Central memory CD8-positive, alpha-beta T cell (primary cell): ENCODE measurements at places on chromosomes 1 and 21.

- no peak for DNase-seq
Observed at GRCh38 chr1:24850328-24850920, 79.7 kb downstream of the RUNX3 start.

GRCh38 chr1:62924983-62925790 is 141.3 kb downstream of the ATG4C start:
- no peak for DNase-seq

- no peak for DNase-seq
Observed at GRCh38 chr1:206503591-206504362, 3.6 kb upstream of the RASSF5 start.

- no peak for DNase-seq
Observed at GRCh38 chr1:85091671-85092280, 43.5 kb upstream of the MCOLN3 start.

DNA sequence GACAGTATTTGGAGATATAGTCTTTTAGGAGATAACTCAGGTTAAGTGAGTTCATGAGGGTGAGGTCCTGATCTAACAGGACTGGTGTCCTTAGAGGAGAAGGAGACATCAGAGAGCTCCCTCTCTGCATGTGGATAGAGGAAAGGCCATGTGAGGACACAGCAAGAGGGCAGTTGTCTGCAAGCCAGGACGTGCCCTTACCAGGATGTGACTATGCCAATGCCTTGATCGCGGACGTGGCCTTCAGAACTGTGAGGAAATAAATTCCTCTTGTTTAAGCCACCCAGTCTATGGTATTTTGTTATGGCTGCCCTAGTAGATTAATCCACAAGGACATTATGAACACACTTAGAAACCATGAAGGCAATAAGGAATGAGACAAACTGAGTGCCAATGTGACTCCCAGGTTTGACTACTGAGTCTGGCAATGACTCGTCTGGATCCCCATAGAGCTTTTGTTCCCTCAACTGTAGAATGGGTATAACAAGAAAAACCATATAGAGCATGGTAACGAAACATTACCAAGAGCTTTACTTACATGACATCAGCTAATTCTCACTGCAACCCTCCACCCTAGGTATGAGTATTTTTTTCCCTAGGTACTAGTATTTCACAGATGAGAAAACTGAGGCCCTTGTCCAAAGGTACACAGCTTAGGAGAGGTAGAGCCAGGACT is 6.5 kb downstream of the URB1 start:
- no peak for DNase-seq

DNA sequence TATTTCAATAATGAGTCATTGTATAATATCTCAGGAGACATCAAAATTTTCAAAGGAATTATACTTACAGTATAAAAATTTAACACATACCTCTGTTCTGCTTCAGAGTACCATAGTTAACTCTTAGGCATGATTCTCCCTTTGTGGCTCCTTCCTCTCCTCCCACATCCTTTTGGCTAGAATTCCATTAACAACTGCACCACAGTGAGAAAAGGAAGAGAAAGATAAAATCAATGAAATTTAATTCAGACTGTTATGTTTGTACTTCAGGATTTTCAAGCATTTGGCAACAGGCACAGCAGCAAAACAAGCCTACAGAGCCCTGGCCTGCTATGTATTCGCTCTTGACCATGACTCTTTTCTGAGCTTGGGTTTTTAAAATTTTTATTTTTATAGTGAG is 57.2 kb upstream of the SGIP1 start:
- DNase-seq: no peak

DNA sequence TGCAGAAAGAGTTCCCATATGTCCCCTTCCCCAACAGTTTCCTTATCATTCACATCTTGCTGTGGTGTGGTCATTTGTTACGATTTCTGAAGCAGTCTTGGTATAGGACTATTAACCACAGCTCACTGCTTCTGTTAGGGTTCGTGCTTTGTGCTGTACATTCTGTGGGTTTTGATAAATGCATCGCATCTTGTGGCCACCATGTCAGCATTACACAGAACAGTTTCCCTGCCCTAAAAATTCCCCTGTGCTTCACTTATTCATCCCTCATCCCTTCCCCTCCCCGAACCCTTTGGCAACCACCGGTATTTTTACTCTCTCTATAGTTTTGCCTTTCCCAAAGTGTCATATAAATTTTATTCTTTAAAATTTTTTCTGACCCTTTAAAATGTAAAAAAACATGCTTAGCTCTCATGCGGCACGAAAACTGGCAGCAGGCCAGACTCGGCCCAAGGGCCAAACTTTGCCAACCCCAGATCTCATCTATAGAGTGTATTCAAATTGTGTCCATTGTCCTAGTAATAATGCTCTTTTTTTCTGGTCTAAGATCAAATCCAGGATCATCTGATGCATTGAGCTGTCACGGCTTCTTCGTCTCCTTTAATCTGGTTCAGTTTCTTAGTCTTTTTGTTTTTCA is 78.2 kb downstream of the SIM2 start:
- DNase-seq: no peak

GRCh38 chr1:116558140-116558549 is 12.7 kb downstream of the CD58 start:
- no peak for DNase-seq

DNA sequence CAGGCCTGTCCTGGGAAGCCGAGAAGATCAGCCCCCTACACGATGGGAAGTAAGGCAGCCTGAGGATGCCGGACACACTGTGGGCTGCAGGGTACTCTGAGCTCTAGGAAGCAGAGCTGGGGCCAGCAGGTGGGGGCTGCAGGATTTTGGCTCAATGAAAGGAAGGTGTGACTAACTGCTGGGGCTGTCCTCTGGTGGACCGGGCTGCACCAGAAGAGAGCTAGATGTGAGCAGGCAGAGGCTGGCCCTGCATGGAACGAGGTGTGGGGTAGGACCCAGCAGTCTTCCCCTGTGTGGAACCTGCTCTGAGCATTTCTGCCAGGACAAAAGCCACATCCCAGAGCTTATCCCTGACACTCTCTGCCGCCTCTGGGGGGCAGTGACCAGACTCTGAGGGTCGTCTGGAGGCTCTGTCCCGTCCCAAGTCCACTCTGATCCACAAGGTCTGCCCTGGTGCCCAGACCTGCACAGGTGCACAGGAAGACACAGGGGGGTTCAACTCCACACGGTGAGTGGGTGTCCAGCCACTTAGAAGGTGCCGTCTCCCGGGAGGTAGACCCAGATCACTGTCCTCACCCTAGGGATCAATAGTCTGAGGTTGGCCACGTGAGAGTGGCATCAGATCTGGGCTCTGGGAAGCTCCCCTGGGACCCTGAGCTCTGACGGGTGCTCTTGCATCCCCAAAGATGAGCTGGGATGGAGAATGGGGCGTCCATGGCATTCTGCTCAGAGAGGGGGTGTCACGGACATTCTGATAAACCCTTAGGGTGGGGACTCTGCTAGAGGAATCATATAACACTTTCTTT is 187.6 kb upstream of the VAMP3 start:
- DNase-seq: no peak

DNA sequence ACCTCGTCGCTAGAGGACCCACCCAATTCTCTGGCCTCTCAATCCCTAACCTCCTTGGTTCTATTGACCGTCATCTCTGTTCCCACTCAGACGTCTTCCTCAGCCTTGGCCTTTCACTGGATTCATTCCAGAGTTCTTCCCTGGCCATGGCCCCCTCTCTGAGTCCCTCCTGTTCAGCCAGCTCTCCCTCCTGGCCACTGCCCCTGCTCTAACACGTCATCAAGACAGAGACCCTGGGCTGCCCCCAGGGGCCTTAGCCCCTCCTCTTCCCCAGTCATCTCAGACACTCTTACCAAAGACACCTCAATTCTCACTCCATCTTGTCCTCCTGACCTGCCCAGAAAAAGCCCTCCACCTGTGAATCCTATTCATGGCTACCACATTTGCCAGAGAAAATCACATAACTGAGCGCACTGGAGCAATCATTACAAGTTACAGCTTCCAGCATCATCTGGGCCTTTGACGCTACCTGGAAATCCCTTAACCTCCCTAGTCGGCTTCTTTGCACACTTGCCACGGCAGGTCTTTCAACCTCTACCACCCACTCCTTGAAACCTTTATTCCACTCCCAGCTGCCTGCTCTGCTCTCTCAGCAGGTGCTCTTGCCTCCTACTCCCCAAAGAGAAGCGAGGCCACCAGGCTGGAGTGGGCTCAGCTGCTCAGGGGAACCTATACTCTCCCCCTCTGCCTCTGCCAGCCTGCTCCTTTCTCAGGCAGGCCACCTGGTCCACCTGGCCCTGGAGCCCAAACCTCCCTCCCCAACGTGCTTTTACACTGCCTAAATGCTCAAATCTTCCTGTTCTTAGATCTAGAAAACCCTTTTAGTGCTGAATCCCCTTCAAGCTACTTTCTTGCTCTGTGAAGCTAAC is 14.0 kb downstream of the DCST2 start:
- no peak for DNase-seq

- DNase-seq: no peak
Observed at GRCh38 chr1:212613440-212614335, 5.1 kb downstream of the ATF3 start.

- DNase-seq: no peak
Observed at GRCh38 chr1:184747089-184747955, 7.3 kb downstream of the EDEM3 start.

GRCh38 chr1:176122282-176122681 is 84.8 kb downstream of the COP1 start:
- no peak for DNase-seq

DNA sequence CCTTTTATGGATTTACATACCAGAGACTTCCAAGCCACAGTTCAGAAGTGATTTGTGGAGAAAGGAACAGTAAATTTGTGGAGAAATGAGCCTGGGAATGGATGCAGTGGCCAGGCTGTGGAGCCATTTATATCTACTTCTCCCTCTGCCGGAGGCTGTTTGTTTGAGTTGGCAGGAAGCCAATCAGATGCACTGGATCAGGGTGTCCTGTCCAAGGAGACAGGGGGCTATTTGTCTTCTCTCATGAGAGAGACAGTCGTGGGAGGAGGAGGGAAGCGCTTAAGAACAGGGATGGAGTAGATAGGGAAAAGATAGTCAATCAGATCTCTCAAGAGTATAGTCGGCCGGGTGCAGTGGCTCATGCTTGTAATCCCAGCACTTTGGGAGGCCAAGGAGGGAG is 2.8 kb upstream of the HAPLN2 start:
- no peak for DNase-seq

DNA sequence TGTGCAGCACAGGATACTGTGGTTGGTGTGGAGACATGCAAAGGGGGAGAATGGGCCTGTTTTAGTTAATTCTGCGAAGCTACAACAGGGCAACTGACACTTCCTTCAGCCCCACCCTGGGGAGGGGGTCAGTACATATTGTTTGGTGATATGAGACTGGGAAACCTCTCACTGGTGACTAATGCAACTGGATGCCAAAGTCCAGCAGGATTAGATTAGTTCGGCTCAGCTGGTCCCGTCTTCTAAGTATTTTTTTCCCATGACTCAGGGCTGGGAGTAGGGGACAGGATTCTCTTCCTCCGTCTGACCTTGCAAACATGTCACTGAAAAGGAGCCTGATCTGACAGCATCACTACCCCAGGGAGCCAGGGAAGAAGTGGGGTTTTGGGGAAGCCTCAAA is 43.0 kb downstream of the PLXNA2 start:
- DNase-seq: no peak

DNA sequence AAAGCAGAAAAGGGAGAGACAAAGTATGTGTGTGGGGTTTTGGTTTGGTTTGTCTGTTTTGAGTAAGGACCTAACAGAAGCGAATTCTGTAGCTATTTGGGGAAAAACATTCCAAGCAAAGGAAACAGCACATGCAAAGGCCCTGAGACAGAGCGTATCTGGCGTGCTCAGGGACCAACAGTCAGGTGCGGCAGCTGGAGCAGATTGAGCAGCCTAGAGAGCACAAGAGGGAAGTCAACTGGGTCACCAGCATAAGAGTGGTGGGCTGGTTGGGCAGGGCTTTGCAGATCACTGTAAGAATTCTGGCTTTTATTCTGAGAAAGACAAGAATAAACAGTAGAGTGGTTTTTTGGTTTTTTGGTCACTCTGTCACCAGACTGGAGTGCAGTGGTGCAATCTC is 11.8 kb downstream of the TGFBR3 start:
- DNase-seq: no peak

DNA sequence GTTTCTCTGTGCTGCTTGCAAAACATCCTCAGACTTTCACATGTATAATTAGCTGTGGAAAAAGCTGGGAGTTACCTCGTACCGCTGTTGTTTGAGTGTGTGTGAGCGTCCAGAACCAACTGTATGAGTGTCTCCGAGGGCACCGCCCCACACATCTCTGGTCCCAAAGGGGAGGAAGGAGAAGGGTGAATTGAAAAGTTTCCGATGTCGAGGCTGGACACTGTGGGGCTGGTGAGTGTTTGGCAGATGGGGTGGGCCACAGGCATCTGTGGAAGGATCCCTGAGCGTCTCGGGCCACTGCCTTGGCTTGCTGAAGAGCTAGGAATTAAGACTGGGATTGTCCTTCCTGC is 1.2 kb downstream of the ATP2B4 start:
- no peak for DNase-seq

DNA sequence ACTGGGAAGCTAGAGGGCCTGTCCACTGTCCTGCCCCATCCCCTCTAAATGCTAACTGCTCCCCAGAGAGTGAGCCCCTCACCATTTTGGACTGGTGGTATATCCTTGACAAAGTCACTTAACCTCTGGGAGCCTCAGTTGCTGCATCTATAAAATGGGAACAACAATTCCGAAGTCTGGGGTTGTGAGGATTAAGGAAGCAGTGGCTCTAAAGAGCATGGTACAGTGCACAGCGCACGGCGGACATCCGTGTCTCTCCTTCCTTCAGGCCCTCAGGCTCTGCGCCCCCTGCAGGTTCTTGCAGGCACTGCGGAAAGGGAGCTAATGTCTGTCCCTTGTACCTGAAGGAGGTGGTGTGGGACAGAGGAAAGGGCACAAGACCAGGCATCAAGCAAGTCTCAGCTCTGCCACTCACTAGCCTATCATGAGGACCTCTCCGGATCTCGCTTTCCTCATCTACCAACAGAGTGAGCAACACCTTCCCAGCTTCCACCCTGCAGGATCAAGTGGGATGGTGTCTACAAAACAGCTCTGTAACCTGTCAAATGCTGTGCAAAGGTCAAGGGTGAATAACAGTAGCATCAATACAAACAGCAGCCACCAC is 20.1 kb downstream of the ECE1 start:
- DNase-seq: peak; percentile 73

GRCh38 chr21:29230551-29231261 is 68.0 kb upstream of the BACH1 start:
- no peak for DNase-seq

DNA sequence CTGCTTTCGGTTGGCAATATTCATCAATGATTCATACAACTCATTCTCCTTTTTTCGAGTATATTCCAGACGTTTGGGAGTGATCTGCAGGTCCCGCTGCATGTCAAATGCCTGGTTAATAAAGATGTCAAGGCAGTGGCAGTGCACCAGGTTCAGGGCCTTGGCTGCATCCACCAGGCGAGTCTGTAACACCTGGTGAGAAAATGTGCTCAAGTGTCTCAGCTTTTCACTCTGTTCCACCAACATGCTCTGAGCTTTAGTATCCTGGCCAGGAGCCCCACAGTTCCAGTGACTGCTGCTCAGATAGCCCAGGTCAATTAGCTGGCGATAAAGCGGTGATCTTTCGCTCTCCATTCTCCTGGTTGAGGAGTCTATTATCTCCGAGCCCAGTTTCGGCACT is 42.3 kb downstream of the DSTYK start:
- DNase-seq: no peak
